ENCODE measurements at places on chromosomes 5 and 9.
A peak's percentile ranks its signal among the peaks of the same experiment; 100 is the strongest.

- peak; percentile 75 for DNase-seq
Measured at GRCh38 chr5:90911169-90911568, 352.6 kb downstream of the ADGRV1 start.

DNA sequence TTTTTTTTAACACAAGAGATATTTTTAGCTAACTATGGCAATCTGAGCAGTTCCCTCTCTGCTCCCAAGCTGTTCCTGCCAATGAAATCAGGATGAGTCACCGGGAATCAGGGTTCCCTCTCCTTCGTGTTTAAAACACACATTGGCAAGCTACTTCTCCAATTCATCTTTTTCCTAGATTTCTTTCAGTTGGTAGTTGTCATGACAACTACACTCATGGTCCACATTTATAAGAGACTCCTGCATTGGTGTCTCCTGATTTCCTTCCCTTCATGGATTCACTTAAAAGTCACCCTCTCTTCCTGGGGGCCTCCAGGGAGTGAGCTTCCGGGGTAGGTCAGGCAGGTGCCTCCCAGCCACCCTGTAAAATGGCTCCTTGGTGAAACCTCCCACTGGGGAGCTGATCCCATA lies 72.3 kb upstream of the NIPAL4 start:
- DNase-seq: peak; percentile 65

- peak; percentile 28 for DNase-seq
Measured at GRCh38 chr9:131405858-131406537, 12.1 kb downstream of the PRRC2B start.

DNA sequence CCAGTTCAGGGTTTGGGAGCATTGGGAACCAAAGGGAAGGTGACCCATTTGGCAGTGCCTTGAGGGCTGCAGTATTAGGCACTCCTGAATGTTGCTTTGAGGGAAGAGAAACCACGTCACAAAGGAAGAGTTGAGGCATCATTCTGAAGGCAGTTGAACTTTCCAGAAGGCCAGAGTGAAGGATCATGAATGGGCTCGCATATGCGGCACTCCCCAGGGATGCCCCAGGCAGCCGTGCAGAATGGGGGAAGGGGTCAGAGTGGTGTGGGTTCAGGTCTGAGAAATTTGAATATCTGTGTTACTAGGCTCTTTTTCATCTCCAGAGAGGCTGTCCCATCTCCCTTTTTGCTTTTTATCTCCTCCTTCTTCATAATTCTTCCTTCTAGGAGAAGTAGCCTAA lies 60.6 kb upstream of the HMHB1 start:
- DNase-seq: no peak

DNA sequence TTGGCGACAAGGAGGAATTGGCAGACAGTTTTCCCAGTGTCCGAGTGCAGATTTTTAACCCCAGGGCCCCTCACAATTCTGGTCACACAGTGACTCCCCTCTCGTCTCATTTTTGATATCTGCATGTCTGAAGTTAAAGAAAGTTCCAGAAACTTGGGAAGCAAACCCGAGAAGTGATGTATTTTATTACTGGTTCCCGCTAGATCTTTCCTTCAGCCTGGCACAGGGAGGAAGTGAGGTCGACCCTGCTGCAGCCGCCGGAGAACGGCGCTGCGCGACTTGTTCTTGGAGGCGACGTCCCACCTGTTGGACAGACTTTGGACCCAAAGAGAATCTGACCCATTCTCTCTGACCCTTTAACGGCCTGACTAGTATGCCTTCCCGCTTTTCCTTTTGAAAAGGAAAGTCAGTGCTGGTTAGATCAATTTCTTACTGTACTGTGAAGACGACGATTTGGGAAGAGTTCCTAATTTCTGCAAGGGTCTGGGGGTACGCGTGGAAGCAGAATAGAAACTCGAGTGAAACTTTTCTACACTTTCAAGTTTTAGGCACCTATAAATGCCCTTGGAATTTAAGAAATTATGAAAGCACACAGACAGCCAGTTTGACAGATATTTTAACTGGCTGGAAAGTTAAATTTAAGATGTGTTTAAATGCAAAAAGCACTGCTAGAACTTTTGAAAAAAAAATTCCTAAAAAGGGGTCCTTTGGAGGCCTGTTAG lies 744 bp downstream of the OTULIN start:
- peak; percentile 75 for DNase-seq

DNA sequence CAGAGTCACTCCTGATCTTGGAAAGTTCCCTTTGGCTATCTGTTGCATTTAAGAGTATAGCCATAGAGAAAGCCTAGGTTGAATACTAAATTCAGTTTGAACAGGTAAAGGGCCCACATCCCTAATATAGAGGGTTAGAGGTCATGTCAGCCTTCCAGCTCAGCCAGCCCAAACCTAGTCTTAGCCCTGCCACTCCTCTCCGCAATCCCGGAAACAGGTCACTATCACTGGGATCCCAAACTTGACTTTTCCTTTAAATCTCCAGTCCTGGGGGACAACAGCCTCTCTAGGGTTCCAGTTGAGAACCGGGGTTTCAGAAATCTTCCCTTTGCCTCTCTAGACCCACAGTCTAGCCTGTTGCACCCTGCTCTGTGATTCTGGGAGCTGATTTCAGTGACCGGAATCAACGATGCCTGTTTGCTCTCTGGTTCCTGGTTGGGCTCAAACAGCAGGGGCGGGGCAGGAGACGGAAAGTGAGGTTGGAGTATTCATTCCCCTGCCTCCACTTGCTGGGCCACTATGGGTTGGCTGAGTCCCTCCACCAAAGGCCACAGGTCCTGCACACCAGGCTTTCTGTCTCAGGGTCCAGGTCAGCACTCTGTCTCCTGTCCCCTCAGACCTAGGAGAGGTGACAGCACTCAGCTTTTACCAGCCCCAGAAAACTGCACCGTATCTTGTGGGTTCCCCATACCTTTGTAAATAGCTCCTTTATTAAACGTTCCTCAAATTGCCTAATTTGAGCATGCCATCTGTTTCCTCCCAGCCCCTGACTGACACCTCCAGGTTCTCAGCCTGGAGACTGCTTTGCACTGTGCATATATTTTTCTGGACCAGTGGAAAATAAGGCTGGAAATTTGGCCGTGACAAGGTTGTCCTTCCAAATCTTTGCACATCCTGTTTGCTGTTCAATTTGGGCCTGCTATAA lies 23.8 kb upstream of the CPEB4 start:
- no peak for DNase-seq

GRCh38 chr9:26775391-26775790 lies 117.2 kb downstream of the CAAP1 start:
- no peak for DNase-seq

GRCh38 chr5:57405984-57406383 lies 76.6 kb downstream of the ACTBL2 start:
- DNase-seq: no peak

DNA sequence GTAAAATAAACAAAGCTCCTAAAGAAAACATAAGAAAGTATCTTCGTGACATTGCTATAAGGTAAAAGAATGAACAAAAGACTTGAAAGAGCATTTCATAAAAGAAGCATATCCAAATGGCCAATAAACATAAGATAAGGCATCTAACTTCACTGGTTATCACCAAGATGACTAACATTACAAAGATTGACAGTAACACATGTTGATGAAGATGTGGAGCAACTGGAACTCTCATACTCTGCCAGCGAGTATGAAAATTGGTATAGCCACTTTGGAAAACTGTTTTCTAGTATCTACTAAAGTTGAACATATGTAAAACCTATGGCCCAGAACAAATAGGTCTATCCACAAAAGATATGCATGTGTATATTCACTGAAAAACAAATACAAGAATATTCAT lies 150.5 kb downstream of the SNX18 start:
- no peak for DNase-seq

GRCh38 chr5:154518438-154518867 lies 40.4 kb upstream of the HAND1 start:
- DNase-seq: no peak

- peak; percentile 70 for DNase-seq
Measured at GRCh38 chr9:108093773-108094675, 604.5 kb upstream of the KLF4 start.

GRCh38 chr5:140351609-140352334 lies 5.4 kb upstream of the HBEGF start:
- peak; percentile 83 for DNase-seq

DNA sequence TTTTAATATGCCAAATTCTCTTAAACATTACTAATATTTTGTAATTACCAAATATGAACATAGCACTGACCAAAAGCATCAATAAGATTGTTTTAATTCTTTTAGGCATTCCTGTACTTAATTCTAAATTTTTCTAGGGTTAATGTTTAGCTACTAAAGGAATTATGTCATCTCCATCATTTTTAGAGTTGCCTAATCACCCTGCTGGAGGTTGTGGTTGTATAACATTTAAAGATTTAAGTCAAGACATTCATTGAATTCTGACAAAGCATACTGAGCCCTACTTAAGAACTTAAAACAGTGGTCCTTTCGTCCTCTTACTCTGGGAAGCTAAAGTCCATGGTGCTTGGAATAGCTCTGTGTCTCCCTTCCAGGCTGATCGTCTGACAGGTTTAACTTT lies 28.1 kb upstream of the DAB2 start:
- no peak for DNase-seq

GRCh38 chr5:171436804-171437285 lies 17.4 kb downstream of the FGF18 start:
- peak; percentile 88 for DNase-seq

DNA sequence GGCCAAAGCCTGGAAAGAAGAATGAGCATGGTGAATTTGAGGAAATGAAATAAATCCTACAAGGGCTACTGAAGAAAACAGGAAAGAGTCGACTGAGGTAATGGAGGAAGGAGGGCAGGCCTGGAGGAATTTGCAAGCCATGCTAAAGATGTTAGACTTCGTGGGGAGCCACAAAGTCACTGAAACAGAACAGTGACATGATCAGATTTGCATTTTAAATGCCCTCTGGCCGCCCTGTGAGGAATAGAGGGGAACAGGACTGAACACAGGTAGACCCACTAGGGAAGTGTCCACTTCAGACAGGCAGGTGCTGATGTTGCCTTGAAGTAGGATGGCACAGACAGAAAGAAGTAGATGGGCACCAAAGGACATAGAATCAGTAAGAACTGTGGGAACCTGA lies 42.8 kb upstream of the RLN1 start:
- DNase-seq: no peak

DNA sequence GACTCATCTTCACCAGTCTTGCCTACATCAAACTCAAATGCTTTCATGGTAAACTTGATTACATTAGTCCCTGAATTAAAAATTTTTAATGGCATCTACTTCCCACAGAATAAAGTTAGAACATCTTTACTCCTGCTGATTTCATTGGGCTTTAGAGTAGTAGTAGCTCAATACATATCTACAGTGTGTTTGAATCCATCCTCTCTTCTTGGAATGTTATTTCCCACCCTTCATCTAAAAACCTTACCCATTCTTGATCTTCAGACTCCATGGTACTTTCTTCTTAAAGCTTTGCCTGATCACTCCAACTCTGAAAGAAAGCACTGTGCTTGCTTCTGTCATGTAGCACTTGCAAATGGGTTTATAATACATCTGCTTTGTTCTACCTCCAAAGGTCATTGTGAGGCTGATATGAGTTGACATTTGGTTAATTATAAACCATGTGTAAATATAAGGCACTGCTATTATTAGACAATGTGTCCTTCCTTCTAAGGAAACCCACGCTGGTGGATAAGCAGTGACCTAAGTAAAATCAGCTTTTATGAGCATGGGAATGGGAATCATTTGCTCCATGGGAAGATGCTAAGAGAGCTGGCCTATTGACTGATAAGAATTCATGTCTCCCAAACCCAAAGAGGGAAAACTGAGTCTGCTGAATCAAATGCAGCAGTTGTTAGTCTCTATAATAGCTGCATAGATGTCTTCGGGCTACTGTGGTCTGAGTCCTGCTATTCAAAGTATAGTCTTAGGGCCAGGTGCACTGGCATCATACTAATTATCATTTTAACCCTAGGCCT lies 7.5 kb upstream of the PRLR start:
- peak; percentile 89 for DNase-seq

DNA sequence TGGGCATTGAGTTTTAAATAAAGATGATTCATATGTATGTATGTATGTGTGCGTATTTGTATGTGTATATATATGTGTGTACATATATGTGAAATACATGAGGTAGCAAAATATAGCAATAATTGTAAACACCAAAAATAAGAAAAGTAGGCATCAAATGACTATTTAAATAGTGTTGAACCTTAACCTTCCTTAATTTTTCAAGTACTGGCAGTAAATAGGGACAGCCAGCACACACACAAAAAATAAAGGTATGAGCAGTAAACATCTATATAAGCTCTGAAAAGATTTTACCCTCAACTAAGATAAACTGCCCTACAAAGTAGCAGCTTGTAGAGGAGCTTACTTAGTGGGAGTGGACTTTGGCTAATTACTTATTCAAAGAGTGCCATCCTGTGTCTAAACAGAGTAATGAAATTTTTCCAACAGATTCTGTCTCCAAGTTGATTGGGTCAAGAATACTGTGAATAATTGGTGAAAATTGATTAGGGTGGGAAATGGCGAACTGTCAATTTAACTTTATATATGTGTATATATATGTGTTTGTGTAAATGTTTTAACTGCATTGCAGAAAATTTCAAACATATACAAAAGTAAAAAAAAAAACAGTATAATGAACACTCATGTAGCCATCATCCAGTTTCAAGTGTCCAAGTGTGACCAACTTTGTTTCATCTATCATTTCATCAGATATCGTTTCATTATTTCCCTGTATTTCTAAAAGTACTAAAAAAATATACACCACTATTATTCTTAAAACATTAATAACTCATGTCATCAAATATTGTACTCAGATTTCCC lies 2.0 kb upstream of the ADAMTS6 start:
- peak; percentile 88 for DNase-seq

- peak; percentile 19 for DNase-seq
Measured at GRCh38 chr5:160020964-160021363, 12.0 kb downstream of the TTC1 start.

DNA sequence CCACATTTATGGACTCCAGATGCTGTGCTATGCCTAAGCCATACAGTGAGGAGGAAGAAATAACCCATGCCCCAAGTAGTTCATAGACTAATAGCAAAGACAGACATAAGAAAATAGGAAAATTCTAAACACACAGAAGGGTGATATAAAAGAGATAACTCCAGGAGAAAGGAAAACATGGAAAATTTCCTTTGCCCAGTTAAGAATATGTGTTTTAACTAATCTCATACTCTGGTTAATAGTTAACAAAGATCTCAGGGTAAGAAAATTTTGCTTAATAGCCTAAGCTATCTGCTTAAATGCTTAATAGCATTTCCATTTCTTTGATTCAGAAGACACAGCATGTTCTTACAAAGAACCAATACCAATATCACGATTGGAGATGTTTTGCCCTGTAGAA lies 358.0 kb downstream of the MSX2 start:
- no peak for DNase-seq

DNA sequence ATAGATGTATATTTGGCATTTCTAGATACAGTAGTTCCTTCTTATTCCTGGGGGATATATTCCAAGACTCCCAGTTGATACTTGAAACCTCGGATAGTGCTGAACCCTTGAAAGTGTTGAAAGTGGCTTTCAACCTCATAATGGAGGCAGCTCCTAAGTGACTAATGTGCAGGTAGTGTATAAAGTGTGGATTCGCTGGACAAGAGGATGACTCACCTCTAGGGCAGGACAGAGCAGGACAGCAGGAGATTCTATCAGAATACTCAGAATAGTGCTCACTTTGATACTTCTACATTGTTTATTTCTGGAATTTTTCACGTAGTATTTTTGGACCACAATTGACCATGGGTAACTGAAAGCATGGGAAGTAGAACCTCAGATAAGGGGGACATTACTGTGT lies 1138.9 kb upstream of the WWC1 start:
- DNase-seq: no peak

GRCh38 chr9:112012026-112012902 lies 115.7 kb downstream of the UGCG start:
- peak; percentile 66 for DNase-seq

Data from DMS53 (cell line).